ENCODE measurements at places on chromosomes 5 and 9.

DNA sequence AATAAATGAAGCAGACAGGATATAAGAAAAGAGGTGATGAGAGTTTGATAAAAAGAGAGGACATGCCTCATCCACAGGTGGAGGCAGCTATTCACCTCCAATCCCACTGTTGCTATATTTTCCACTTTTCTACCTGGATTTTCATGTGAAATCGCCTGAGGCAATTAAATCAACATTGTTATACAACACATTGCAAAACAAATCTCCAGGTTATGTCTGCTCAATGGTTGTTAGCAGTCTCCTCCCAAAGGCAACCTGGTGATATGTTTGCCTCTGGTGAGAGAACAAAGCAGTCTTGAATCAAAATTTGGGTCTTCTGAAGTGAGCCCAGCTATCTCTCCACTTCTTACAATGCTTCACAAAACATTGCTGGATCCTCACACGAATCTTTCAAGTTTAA, 30.0 kb downstream of the NREP start:
- DNase-seq, result no peak

DNA sequence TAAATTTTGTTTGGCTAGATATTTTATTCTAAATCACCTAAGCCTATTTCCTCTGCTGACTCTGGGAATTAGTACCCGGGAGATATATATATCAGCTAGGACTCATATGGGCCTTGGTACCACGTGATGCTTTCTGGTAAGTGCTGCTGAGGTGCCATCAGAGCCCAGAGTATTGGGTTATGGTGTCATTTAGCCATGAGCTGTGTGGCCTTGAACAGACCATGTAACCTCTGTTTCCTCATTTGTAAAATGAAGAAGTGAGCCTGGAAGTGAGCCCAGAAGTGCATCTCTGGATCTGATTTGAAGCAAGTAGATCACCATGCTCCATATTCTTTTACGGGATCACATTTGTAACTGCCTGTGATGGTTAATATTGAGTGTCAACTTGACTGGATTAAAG, 126.1 kb downstream of the GPBP1 start:
- no peak for DNase-seq

DNA sequence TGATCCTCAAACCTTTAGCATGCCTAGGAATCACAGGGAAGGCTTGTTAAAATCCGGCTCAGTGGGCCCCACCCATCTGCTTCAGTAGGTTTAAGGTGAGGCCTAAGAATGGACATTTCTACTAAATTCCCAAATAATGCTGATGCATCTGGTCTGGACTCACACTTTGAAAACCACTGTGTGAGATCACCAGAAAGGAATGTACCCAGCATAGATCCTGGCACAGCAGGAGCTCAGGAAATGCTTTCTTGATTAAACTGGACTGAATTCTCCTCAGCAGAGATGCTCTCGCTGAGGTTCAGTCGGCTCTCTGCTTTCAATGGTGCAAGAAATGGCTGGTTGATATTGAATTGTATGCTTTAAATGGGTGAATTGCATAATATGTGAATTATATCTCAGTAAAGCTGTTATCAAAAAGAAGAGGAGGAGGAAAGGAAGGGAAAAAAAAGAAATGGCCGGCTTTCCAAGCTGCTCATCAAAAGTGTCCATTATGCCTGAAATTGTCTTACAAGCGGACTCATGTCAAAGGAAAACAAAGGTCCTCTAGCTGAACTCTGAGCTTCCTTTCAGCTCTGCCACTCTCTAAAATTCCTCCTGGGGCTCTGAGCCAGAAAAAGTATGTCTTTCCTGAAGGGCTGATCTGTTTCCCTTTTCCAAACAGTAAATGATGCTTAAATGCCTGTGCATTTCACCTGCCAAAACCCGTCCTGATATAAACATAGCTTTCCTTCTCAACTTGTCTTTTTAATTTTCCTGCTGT, 77.6 kb upstream of the SAP30L start:
- DNase-seq, result no peak

GRCh38 chr9:33939924-33940874, 108.5 kb downstream of the UBAP2 start:
- DNase-seq, result no peak

DNA sequence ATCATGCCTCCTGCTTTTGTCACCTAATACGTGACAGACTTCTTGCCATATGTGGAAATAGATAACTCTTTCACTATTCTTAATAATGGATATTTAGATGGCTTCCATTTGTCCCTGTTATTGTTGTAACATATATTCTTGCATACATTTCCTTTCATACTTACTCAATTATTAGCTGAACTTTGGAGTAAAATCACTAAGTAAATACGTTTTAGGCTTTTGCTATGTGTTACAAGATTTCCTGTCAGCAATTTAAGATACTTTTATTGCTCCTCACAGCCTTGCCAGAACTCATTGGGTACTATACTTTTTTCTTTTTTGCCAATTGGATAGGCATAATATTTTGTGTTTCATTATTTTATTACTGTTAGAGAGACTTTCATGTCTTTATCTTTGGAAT, 26.9 kb downstream of the CCNH start:
- DNase-seq, result no peak

- DNase-seq, result peak; percentile 69
Observed at GRCh38 chr9:122095010-122095767, 2.1 kb upstream of the TTLL11 start.

DNA sequence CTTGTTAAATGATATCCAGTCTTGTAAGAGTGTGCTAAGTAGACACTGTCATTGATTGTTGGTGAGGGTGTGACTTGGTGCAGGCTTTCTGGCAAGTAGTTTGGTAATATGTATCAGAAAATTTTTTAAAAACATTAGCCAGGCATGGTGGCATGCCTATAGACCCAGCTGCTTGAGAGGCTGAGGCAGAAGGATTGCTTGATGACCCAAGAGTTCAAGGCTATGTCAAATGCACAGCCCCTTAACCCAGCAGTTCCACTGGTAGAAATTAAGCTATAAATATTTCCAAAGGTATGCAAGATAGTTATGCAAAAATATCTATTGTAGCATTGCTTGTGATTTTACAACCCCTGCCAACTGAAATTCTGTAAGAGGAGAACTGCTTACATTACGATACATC, 24.2 kb downstream of the ZBTB43 start:
- no peak for DNase-seq

GRCh38 chr5:179733772-179734126, 1.1 kb downstream of the MAML1 start:
- DNase-seq, result no peak

DNA sequence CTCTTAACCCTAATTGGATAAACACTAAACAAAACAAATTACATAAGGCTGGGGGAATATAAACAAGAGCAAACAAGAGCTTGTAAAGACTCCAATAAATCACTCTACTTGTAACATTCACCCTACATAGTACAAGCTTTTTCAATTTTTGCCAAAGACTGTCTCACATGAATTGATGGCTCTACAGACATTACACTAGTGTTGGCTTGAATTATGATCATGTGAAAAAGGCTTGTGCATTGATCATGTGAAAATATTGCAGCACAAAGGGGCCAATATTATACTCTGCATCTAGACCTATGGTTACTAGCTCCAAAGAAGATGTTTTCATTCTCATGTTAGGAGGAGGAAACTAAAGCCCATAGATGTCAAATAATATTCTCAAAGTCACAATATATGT, 212.6 kb downstream of the MCTP1 start:
- DNase-seq, result no peak

GRCh38 chr9:131693651-131694597, 46.0 kb downstream of the RAPGEF1 start:
- no peak for DNase-seq

DNA sequence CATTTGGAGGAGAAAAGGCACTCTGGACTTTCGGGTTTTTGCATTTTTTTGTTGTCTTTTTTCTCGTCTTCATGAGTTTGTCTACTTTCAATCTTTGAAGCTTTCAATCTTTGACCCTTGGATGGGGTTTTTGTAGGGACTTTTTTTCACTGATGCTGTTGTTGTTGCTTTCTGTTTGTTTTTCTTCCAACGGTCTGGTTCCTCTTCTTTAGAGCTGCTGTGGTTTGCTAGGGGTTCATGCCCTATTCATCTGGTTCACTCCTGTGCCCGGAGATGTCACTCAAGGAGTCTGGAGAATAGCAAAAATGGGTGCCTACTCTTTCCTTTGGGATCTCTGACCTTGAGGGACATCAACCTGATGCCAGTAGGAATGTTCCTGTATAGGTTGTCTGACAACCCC, 378.6 kb upstream of the TYRP1 start:
- no peak for DNase-seq

GRCh38 chr5:139443831-139444453, 4.6 kb upstream of the DNAJC18 start:
- DNase-seq, result no peak

All from activated CD4-positive, alpha-beta T cell treated with anti-CD3 and anti-CD28 coated beads for 48 hours (primary cell).